Smooth muscle cell of trachea (primary cell): ENCODE measurements at places on chromosomes 5 and 9. TPM values are rescaled to one million over a fixed set of nuclear protein-coding genes. Genes with fewer than 3 reads are reported as not detected.

The ZFP2 gene
- 1.6 and 1.8 TPM in 2 replicates for total RNA-seq

The SPOCK1 gene
- 36.1 and 54.9 TPM in 2 replicates for total RNA-seq

The PCDHAC1 gene
- total RNA-seq, result under 0.01 TPM in 2 replicates

The ADAMTS16 gene
- total RNA-seq, result 0.17 TPM in 1 of 2 replicates, not detected in the other

The SEMA6A gene
- total RNA-seq, result 0.44 and 0.66 TPM in 2 replicates

The IL17B gene
- total RNA-seq, result not detected in 2 replicates

The PSD2 gene
- total RNA-seq, result 0.17 TPM in 1 of 2 replicates, not detected in the other

The S100Z gene
- total RNA-seq, result not detected in 2 replicates

The KIF4B gene
- 0.15 and 0.17 TPM in 2 replicates for total RNA-seq

The ENG gene
- total RNA-seq, result 36.8 and 37.1 TPM in 2 replicates

The AIF1L gene
- total RNA-seq, result 3.1 and 6.8 TPM in 2 replicates

The FOXD4L5 gene
- total RNA-seq, result 0.15 and 0.17 TPM in 2 replicates

The SLCO6A1 gene
- not detected in 2 replicates for total RNA-seq

The PPIP5K2 gene
- total RNA-seq, result 40.2 and 62.4 TPM in 2 replicates

The INVS gene
- total RNA-seq, result 29.8 and 34.2 TPM in 2 replicates
